ENCODE measurements at places on chromosomes 7 and 10. TPM values are rescaled to one million over a fixed set of nuclear protein-coding genes. Genes with fewer than 3 reads are reported as not detected.

DNA sequence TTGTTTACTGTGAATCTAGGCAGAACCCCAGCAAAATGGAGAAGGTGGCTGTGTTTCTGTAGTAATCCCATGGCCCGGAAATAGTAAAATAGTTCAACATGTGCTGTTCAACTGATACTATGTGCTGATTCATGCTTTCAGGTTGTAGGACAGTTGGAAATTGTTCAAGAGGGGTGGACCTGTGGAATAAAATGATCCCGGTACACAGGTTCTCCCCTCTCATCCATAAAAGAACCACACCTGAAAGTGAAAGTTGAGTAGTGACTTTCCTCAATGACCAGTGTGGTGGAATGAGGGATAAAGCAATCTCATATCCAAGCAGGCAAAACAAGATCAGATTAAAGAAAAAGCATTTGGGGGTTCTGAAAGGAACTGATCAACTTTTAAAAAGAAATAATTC, 177.1 kb downstream of the POU6F2 start:
- no peak for DNase-seq

DNA sequence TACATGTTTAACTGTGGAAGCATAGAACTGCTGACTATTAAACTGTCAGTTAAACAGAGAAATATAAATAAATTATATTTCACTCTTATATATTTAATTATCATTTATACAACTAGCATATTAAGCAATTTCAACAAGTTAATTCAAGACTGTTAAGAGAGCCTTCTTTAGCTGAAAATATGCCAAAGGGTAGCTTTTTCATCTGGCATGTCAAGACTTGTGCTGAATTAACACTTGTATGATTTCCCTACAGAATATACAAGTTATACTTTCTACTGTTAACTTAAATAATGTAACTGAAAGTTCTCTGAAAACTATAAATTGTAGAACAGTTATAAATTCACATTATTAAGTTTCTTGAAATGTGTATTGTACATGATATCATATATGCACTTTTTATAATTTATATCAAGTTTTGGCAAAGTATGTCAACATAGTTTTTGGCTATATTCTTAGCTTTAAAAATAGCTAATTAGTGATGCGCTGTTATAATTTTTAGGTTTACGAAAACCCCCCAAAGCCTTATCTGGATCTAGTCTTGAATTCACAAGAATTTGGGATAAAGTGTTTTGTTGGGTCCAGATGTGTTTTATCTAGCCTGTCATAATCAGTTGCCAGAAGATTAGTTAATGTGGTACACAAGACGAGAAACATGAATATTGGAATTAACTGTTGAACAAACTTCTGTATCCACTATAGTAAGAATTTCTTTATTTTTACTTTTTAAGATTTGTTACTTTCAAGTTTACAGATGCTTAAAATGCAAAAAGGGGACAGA, 231.1 kb upstream of the FOXP2 start:
- DNase-seq, result no peak

DNA sequence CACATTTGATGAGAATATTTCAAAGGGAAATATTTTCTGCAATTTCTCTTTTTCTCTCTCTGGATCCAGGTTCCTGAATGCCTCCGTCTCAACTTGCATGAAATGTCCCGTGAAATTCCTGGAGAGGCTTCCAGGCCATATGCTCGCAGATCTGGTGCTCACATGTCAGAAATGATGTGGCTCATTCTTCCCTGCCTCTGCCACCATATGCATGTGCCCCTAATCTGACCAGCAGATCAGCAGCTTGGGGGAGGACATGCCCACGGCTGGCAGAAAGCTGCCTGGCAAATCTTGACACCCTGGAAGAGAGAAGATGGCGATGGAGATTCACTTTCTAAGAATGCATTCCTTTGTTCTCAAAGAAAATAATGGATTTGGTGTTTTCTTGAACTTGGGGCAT, 490.7 kb downstream of the RPS24 start:
- no peak for DNase-seq

DNA sequence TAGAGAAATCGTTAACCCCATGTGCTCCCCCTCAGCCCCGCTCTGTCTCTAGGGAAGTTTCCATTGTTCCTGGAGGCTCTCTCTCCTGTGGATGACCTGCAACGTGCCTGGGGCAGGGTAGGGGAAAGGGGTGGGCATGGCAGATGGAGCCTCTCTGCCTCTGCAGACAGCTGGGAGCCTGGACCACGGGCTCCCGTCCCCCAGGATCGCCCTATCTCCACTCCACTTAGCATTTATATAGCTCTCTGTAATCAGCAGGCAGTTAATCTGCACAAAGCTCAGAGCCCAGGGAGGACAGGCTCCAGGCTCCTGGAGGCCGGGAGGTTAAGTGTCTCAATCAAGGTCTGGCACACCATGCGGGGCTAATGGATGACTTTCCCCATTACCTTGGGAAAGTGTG, 369.7 kb downstream of the PLXNA4 start:
- DNase-seq, result no peak

GRCh38 chr7:6154542-6155404, 117.7 kb downstream of the CYTH3 start:
- DNase-seq, result no peak

GRCh38 chr10:94489976-94490788, 55.4 kb upstream of the HELLS start:
- DNase-seq, result no peak

Gene GET4
- total RNA-seq, result 33.7 TPM

Gene CALML3
- not detected for total RNA-seq

Gene GPR26
- not detected for total RNA-seq

Gene GPRIN2
- not detected for total RNA-seq
